ENCODE measurements at places on chromosomes 5 and 9.

GRCh38 chr5:30690931-30691330, 502.6 kb upstream of the CDH6 start:
- DNase-seq, result no peak

DNA sequence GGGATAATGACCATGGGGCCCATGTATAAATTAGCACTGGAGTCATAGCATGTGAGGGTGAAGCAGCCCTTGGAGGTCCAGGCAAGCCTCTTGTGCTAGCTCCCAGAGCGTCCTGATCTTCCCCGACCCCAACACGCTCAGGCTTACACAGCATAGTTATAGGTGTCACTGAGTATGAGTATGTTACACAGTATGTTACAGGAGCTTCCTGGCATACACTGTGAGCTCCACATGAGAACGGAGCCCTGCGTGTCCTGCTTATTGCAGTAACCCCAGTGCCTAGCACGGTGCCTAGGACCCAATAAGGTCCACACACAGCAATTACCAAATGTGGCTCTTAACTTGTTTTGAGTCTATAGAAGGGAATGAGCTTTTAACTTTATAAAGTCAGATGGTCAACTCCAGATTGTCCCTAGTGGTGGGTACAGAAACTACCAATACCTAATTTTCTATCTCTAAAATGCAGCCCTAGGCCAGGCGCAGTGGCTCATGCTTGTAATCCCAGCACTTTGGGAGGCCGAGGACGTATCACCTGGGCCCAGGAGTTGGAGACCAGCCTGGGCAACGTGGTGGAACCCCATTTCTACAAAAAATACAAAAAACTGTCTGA, 64.1 kb downstream of the PLAC8L1 start:
- no peak for DNase-seq

DNA sequence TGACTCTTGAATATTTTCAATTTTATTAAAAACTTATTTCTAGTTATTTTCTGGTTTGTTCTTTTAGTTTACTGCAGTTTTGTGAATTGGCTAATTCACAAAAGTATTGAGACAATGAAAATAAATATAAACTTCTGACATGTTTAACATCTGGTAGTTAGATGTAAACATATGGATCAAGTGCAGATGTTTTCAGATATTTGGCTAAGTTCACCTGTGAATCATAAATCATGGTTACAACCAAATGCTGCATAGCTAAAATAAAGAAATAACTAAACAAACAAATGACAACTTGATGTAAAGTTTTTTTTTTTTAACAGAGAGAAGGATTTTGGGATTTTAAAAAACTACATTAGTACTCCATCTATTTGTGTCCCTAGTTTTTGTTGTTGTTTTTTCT, 484.6 kb downstream of the SLCO4C1 start:
- DNase-seq, result no peak

DNA sequence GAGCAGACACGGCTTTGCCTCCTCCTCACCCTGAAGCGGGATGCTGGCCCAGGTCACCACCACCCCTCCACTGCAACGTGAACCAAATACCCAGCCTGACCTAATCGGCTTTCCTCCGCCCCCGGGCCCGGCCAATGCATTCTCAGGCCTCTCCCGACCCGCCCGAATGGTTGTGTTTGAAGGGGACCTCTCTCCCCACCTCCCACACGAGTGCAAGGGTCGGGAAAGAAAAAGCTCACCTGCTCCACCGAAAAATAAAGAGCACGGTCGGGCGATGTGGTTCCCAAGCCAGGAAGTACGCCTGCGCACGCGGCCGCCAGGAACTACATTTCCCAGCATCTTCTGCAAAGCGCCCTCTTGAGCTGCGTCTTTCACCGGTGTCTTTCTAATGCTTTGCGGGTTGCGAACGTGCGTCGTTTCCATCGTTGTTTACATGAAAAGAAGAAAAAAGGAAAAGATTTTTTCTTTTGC, at the start of gene ZNF883:
Gene ZNF883, minus strand, starts transcription at position 282 of the 471 bp plus-strand sequence.
- DNase-seq, result peak; percentile 26

GRCh38 chr9:96217294-96217707, 84.7 kb downstream of the HSD17B3 start:
- no peak for DNase-seq

DNA sequence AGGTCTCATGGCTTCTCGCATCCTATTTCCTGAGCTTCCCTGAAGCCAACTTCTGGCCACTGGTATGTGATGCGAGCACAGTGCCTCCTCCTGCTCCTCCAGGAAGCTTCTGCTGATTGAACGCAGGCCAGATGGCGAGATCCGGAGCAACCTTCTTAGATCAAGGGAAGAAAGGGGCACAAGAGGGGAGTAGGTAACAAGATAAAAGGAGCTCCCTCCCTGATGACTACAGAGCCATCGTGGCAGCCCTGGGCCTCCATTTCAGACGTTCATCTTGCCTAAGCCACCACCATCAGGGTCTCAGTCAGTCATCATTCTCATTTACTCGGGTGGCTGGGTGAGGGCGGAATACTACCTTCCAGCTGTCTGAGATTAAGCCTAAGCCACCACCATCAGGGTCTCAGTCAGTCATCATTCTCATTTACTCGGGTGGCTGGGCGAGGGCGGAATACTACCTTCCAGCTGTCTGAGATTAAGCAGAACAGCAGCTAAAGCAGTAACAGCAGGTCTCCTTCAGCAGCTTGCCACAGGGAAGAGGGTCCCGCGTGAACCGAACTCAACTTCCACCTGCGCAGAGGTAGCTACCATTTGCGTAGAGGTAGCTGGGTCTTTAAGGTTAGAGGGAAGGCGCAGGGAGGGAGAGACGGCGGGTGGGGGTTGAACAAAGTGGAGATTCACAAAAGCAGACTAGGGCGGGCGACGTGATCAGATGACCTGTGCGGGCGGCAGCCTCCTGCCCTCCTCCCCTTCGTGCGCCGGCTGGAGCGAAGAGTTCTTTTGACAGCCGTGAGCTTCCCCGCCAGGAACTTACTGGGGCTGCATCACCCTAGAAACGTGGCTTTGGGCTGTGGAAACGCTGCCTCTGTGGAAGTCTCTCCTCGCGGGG, 27.9 kb upstream of the MGAT1 start:
- DNase-seq, result no peak

DNA sequence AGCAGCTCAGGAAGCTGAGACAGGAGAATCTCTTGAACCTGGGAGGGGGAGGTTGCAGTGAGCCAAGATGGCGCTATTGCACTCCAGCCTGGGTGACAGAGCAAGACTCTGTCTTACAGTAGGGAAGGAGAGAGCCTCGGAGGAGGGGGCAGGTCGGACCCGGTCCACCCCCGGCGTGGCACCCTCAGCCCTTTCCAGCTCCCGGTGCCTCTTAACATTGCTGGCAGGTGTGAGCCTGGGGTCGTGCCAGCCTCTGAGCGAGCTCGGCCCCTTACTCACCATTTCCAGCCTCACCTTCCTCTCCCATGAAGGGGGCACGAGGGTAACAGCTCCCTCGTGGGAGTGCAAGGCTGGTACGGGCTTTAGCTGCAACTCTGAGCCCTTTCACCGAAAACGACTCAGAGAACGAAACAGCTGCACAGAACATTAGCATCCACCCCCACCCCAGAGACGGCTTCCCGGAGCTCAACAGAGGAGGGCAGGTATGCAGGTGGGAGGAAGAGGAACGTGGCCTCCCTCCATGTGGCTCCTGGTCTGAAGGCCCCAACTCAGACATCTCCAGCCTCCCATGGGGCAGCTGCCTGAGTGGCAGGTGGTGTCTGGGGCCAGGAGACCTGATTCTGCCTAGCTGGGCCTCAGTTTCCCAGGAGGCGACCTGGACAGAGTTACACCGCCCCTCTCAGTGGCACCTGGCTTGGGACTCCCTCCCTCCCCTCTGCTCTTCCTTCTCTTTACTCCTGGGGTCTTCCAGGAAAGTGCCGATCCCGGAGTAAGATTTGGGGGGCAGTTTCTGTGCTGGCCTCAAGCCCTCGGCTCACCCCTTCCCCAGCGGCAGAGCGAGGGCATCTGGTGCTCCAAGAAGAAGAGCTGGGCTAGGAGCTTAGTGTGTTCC, 28.5 kb upstream of the ABO start:
- no peak for DNase-seq

GRCh38 chr5:59485107-59485506, 408.4 kb downstream of the PDE4D start:
- no peak for DNase-seq

- DNase-seq, result no peak
Measured at GRCh38 chr5:63860379-63860778, 101.9 kb downstream of the HTR1A start.

GRCh38 chr5:149407323-149408251, 28.5 kb upstream of the IL17B start:
- no peak for DNase-seq

DNA sequence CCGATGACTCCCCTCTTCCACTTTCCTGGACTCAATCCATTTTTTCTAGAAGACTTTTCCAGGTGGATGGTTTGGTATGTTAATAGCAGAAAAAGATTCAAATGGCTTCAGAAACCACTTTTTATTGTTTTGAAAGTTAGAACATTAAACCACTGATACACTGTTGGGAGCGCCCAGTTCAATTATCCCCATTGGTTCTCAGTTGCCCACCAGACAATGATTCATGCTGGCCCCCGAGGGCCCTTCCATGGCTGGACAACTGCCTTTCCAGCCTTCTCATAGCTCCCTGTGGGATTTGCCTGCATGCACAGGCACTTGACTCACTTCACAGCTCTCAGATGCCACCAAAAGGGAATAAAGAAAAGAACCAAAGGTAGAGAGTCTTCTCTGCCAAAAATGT, 21.3 kb upstream of the ANKRD34B start:
- peak; percentile 50 for DNase-seq

GRCh38 chr5:92613546-92613945, 967.5 kb downstream of the NR2F1-AS1 start:
- DNase-seq, result no peak

DNA sequence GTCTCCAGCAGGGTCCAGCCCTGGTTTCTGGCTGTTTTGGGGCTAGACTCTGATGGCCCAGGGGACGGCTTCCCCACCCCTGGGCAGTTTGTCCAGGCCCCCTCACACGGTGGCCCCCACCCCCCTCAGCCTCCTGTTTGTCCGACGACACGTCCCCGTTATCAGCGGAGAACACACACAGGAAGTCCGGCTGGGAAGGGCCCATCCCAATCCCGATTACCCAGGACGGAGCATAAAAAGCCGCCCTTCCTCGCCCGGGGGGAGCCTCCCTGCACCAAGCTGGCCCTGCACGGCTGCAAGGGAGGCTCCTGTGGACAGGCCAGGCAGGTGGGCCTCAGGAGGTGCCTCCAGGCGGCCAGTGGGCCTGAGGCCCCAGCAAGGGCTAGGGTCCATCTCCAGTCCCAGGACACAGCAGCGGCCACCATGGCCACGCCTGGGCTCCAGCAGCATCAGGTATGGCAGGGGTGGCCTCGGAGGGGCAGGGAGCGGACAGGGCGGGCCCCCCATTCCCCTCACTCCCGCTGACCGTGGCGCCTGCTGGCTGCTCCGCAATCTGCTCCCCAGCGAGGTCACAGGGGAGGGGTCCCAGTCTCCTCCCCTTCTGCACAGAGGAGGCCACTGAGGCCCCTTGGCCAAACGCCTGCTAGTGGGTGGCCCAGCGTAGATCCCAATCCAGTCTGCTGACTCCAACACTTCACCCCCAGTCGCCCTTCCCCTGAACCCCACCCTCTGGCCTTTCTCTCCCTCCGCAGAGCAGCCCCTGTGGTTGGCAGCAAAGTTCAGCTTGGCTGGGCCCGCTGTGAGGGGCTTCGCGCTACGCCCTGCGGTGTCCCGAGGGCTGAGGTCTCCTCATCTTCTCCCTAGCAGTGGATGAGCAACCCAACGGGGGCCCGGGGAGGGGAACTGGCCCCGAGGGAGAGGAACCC, at the start of gene EGFL7:
Gene EGFL7, plus strand, starts transcription at position 261 of the 926 bp plus-strand sequence. CDS start 5,367 bp downstream, outside the sequence.
- no peak for DNase-seq

- no peak for DNase-seq
Measured at GRCh38 chr5:337563-338130, 16.1 kb downstream of the AHRR start.

DNA sequence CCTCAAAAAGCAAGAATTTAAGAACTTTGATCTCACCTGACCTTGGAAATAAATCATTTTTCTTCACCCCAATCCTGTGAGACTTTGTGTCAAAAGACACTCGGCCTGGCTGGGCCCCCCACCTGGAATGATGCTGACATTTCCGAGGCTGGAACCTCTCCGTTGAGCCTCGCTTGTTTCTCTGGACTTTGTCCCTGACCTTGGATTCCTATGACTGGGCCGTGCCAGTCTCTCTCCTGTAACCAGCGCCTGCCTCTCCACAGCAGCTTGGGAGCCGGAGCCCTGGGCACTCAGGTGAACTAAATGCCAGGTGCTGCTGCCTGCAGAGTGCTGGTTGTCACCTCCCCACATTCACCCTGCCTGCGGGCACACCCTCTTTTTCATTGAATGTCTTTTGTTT, 62.7 kb downstream of the RETREG1 start:
- DNase-seq, result no peak

- no peak for DNase-seq
Measured at GRCh38 chr5:96256795-96257470, 176.1 kb downstream of the PCSK1 start.

DNA sequence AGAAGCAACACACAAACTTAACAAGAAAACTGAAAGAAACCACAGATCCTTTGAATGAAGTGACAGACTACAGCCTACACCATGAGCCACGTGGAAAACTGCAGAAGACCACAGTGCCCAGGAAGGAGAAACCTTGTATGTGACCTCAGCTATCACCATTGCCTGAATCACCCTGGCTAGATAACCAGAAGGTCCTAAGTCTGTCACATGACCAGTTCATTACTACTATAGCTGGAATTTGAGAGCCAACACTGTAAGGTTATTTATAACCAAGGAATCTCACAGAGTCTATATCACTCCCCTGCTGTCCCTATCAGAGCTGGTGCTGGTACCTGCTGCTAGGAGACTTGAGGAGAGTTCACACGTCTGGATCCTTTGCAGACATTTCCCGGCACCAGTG, 90.3 kb upstream of the FBXL17 start:
- DNase-seq, result no peak

GRCh38 chr5:127909066-127909465, 174.5 kb upstream of the SLC12A2 start:
- DNase-seq, result no peak

- no peak for DNase-seq
Measured at GRCh38 chr5:62312674-62313073, 6.7 kb downstream of the KIF2A start.

- DNase-seq, result no peak
Measured at GRCh38 chr5:44046619-44047364, 342.4 kb downstream of the FGF10 start.

DNA sequence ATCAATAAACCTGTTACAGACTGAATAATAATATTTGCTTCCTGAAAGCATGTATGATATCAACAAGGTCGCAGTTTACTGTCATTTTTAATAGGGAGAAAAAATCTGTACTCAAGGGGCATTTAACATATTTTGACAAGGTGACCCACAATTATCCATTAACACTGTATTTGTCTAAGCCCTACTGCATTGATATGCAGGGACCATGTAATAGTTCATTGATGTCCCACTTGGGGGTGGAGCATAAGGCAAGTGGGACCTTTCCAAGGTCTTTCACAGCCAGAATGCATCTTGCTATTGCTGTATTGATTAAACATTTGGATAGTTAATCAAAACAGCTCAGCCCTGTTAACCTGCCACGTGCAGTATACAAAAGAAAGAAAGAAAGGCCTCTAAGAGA, 502.0 kb downstream of the NR2F1-AS1 start:
- no peak for DNase-seq
